HFF-Myc (cell line): ENCODE measurements at places on chromosomes 5 and 9.

DNA sequence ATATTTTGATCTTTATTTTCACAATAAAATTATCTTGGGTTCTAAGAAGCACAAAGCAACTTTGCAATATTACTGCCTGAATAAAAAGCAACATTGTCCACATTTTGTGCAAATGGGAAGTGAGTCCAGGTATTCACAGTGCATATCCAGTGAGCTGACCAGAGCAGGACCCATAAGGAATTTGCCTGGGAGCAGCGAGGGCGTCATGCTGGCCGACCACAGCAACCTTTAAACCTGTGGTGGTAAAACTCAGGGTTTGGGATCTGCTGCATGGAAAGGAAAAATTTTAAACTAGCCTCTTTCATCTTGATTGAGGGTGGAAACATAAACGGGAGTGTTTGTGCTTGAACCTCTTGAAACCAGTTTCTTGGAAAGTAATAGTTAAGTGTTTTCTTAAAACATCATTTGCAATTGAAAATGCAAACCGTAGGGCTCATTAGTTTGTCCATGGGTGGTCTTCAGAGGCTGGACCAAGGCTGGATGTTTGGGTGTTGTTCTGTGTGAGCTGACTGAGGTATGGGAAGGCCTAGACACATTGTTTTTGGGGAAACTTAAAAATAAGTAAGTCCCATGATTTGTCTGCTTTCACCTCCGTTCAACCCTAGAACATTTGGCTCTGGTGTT lies 85.0 kb upstream of the ANKH start:
- no peak for DNase-seq

- DNase-seq, result no peak
Observed at GRCh38 chr5:89988998-89989655, 420.4 kb downstream of the CETN3 start.

DNA sequence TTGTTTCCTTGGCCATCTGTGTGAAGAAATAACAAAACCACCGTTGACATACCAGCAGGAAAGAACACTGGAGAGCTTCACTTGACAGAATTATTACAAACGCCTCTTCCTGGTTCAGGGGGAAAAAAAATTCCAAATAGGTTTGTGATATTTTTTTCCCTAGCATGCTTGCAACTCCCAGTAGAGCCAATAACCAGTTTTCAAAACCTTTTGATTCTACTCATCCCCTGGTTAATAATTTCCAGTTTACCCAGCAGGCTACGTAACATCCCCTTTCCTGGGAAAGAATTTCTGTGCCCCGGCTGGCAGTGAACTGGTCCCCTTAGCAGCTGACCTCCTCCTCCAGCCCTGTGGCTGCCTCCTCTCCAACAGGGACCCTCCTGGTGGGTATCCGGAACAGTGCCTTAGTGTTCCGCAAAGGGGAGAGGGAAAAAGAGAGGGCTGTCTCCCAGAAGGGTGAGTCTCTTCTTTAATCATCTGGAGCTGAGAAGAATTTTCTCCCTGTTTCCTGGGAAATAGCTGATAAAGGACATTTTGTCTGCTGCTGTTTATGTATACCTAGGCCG lies 72.8 kb upstream of the BOD1 start:
- DNase-seq, result no peak

DNA sequence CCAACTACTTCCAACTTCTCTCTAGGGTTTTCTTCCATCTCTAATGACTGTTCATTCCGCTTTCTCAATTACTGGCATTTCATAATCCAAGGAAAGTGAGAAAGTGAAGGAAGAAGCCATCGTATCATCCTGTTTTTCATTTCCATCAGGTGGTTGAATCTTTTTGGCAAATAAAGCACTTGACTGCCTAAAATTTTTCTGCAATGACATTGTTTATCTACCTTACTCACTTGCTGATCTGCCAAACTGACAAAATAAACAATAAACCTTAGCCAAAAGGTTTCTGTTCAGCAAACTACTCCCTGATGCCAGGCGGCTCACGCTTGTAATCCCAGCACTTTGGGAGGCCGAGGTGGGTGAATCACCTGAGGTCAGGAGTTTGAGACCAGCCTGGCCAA lies 18.4 kb downstream of the FNBP1 start:
- DNase-seq, result no peak

DNA sequence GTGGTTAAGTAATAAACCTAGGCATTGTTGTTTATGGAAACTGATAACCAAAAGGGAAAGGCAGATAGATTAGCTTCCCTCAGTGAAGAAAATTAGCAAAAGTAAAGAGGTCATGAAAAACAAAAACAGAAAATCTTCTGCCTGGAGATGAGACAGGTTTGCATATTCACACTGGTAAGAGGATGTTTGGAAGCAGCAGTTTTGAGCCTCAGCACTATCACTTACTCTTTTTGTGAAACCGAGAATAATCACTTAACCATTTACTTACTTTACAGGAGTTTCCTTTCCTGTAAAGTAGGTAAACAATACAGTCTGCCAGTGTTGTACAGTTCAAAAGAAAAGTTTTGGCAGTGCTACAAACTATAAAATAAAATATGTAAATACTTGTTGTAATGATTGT lies 35.5 kb upstream of the EMB start:
- DNase-seq, result no peak

DNA sequence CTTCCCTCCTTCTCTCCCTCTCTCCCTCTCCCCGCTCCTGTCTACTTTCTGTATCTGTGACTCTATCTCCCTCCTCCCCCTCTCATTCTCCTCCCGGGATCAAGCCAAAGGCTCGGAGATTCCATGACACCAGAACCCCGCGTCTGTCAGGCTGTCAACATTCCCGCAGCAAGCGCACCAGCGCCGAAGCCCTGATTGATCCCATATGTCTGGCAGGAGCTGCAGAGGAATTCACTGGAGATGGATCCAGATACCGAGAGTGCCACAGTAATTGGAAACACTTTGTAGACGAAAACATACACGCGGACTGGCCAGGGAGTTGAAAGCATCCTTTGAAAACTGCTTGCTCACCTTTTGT lies 300 bp upstream of the SVEP1 start:
- DNase-seq, result peak; percentile 83

GRCh38 chr9:127176631-127177030 lies 54.2 kb upstream of the ANGPTL2 start:
- no peak for DNase-seq

DNA sequence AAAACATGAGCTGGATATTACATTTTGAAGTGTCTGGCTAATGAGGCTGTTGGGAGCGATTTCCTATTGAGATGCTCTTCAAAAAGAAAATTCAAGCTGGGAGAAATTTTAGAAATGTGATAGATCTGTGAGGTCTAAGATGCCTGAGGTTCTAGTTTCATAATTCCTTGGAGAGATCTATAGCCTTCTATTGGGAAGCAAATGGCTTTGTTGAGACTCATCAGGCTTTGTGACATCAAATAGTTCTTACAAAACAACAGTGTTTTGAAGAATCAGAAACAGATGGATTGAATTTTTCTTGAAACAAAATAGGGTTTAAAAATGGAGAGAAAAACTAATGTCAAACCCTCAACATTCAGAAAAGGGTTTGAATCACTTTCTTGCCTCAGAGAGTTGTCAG lies 292.9 kb downstream of the NNT start:
- DNase-seq, result no peak

DNA sequence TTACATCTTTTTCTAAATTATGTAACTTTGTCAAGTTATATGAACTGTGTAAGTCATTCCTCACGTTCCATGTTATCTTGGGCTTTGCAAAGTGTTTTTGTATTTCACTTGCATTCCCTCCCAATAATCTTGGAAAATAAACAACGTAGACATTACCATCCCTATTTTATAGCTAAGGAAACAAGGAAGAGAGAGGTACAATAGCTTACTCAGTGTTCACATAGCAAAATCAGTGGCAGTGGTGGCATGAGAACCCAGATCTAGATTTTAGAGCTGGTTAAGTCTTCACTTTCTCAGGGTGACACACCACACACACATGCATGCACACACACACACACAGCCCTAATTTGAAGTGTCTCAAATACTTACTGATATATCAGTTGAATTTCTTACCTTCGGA lies 34.1 kb downstream of the NSA2 start:
- DNase-seq, result no peak

GRCh38 chr5:160289356-160289651 lies 23.1 kb downstream of the CCNJL start:
- DNase-seq, result no peak

DNA sequence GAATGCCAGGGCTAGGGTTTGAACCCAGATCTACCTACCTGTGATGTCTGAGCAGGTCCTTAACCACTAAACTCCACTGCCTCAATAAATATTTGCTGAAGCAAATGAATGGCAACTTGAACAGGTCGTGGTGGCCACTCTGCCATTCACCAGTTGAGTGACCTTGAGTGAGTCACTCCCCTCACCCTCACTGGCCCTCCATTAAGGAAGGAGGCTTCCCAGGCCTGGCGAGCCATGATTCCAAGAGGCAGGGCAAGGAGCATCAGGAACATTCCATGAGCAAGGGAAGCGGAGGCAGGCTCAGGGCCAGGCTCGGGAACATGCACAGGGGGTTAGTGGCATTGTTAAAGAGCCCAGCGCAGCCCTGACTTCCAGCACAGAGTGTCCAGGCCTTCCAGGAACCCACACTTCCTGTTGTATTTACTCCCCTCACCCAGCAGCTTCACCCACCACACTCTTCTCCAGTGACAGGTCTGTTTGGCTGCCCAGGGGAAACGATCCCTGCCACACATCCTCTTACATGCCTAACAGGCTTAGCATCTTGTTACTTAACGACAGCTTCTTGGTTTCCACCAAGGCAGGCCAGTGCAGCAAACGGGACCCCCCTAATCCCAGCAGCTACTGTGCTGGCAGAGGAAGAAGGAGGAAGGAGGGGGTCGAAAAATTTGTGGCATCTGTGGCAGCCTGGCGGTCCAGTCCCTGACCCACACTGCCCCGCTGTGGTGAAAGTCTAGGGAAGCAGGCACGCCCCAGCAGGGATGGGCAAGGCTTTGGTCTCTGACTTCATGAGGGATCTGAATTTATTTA lies 43.7 kb upstream of the TTC1 start:
- DNase-seq, result peak; percentile 22

DNA sequence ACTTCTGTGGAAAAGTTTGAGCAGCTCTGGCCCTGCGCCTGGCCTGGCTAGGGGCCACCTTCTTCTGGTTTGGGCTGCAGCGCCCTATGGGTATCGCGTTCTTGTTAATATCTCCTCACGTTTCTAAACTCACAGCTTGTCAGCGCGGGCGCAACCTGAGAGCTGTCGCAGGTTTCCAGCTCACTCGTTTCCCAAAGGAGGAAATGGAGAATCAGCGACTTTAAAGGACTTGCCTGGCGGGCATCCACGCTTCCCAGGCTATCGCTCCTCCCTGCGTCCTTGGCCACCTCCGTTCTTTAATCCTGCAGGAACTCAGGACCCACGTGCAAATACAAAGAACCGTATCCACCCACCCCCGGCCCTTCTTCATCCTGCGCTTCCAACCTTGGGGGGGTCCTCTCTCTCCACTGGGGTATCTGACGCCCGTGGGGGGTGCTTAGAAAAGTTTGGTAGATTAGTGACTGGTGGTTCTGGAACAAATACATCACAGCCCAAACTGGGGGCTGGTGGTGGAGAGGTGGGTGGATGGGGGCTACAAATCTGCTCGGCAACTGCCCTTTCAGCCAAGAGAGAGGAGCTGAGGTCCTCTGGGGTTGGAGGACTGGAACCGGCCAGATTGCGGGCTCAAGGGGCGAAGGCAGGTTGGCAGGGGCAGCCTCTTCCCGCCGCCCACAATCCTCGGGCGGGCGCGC lies 578 bp upstream of the PSAT1 start:
- DNase-seq, result no peak

GRCh38 chr9:110099236-110100095 lies 108.5 kb downstream of the C9orf152 start:
- DNase-seq, result no peak

GRCh38 chr5:6377582-6377904 lies 804 bp downstream of the MED10 start:
- DNase-seq, result no peak

DNA sequence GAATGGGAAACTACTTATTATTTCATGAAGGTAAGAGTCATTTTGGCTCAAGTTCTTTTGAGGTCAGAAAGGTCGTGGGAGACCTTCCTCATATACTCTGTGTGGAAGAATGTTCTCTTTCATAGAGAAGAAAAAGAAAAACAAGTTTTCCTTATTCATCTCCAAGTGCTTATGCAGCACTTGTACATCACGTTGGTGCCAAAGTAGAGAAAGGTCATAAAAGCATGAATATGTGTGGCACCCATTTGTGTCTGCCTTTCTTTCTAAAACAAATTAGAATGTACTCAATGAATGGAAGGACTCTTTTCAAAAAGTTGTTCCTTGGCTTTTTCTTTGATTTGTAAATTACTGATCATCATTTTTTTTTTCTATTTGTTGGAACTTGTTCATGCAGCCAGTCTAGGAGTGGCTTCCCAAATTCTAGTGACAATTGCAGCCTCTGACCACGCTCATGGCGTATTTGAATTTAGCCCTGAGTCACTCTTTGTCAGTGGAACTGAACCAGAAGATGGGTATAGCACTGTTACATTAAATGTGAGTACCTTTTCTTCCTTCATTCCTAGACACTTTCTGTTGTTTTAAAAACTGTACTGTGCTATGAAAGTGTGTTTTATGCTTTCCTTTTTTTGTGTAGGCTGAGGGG lies 122.4 kb downstream of the ADGRV1 start:
- no peak for DNase-seq

GRCh38 chr9:84699984-84700383 lies 30.5 kb downstream of the NTRK2 start:
- DNase-seq, result no peak

DNA sequence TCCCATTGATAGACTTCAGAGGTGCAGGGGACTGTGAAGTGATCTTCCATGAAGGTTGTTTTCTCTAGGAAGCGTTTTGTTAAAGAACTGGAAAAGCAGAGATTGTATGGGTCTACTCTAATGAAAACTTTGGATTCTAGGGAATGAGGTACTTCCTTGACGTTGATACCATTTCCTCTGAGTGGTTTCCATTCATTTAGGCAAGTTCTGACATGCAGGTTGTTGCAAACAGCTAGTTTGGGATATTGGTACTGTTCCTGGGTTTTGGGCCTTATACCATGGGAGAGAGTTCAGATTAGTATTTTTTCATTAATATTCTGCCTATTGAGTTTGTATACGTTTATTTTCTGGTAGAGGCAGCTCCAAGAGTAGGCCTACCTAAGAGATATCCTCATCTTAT lies 25.7 kb downstream of the SMARCA2 start:
- DNase-seq, result no peak

GRCh38 chr9:128643519-128644300 lies 12.9 kb downstream of the DYNC2I2 start:
- no peak for DNase-seq

DNA sequence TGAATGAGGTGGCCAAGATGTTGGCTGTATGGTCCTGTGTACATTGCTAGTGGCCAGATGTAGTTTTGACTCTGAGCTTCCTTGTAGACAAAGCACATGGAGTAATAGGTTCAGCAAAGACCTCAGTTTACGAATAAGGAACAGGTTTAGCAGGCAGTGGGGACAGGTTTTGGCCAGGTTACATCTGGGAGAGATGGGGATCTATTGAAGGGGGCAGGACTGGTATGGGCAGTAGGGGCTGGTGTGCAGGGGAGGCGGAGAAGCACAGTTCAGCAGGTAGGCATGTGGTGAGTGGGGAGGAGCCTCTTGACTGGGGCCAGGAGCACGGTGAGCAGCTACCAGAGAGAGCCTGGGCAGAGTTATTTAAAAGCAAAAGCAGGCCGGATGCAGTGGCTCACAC lies 67.3 kb downstream of the PDZD2 start:
- DNase-seq, result no peak

GRCh38 chr5:175202463-175203068 lies 241.4 kb downstream of the DRD1 start:
- DNase-seq, result no peak
